ENCODE measurements at places on chromosomes 2 and 18.

GRCh38 chr18:76480913-76481312 lies 14.1 kb downstream of the ZNF516 start:
- no peak for DNase-seq

DNA sequence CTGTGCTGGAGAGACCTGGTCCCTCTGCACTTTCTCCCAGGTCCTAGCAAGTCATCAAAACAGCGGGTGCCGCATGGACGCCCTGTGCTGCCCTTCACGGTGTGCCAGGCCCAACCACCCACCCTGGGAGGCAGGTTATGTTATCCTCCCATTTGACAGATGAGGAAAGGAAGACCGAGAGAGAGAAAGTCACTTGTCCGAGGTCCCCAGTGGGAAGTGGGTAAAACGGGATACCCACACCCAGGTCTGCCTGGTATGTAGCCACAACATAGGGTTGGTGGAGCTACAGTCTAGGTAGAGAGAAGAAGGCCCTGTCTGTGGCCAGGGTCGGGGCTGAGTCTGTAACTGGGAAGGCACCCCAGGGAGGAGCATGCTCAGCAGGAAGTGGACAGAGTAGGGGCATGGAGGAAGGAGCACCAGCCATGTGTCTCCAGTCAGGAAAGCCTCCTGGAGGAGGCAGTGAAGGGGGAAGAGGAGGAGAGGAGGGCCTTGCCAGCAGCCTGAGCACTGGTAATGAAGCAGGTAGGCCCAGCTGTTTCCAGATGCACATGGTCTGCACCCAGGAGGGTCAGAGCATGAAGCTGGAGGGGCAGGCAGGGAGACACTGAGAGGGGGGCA lies 98.4 kb downstream of the ZFP36L2 start:
- no peak for DNase-seq

- DNase-seq = no peak
Measured at GRCh38 chr2:33812707-33813106, 213.6 kb upstream of the FAM98A start.

GRCh38 chr2:127277028-127277427 lies 16.9 kb downstream of the ERCC3 start:
- peak; percentile 45 for DNase-seq

DNA sequence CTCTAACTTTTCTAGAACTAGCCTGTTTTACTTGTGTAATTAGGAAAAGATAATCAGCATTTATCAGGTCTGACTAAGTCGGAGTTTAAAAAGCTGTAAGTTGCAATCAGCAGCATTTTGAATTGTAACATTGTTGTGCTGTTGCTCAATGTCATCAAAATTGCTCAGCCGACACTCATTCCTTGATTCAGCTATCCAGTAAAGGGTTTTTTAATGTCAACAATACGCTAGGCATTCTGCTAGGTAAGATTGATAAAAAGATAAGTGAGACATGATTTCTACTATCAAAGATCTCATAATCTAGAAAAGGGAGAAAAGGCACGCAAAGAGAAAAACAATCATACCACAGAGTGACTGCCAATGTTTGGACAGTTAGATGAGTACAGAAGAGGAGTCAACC lies 327.1 kb upstream of the CDH2 start:
- DNase-seq = no peak

DNA sequence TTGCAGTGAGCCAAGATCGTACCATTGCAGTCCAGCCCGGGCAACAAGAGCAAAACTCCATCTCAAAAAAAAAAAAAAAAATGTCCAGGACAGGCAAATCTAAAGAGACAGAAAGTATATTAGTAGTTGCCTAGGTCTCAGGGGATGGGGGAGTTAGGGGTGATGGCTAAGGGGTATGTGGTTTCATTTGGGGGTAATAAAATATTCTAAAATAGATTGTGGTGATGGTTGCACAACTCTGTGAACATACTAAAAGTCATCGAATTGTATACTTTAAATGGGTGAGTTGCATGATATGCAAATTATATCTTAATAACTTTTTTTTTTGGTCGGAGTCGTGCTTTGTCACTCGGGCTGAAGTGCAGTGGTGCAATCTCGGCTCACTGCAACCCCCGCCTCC lies 34.2 kb upstream of the ACTR2 start:
- no peak for DNase-seq

- DNase-seq = no peak
Measured at GRCh38 chr2:10045561-10046355, 2.4 kb downstream of the KLF11 start.

DNA sequence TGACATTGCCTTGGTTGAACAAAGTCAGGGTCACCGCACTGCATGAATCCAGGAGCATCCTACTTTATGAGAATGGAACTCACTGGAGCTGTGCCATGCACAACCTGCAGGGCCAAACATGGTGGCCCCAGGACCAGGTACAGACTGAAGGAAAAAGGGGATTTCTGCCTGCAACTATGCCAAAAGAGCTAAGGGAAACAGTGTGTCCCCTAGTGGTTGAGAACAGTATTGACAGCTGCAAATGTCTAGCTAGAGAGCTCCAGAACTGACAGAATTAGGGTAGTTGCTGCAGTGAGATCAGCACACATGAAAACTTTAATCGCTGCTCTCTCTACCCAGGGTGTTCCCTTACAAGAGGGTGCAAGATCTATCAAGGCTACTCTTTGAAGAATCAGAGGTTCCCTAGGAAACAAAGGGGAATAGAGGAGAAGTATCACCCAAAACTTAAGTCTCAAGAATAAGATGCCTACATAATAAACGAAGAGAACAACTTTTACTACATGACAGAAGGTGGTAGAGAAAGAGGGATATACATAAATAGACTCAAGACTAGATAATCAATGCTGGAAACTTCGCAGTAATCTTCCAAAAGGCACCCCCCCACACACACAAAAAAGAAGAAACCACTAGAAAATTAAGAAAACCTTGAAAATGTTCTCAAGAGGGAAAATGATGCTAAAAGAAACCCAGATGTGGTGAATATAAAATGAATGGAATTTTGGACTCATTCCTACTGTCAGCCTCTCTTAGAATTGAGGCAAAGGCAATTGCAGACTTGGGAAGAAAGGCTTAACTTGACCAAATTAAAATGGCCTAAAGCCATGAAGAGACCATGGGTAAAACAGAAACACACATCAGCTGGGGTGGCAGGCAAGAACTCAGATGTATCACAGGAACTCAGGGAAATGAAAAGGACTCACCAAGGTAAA lies 43.6 kb upstream of the IHH start:
- peak; percentile 69 for DNase-seq

DNA sequence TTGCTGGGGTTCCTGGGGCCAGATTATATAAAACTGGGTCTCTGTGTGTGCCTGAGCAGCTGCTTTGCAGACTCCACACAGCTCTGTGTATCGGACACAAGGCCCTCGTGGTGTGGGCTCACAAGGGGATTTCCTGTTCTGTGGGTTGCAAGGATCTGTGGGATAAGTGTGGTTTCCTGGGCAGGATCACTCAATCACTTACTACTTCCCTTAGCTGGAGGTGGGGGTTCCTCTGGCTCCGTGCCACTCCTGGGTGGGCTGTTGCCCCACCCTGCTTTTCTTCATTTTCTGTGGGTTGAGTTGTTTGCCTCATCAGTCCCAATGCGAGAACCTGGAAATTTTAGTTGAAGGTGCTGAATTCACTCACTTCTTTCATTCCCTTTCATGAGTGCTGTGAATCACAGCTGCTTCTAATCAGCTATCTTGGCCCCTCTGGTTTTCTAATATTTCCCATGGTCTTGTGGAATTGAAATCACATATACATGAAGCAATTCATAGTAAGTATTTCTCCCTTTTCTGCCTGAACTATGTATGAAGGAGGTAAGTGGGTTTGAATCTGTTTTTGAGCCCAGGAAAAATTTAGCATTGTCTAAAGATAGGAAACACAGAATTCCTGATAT lies 196.3 kb downstream of the DCDC2C start:
- DNase-seq = no peak

Measured in GM10248 (cell line).